ENCODE measurements at places on chromosomes 16 and 17.

DNA sequence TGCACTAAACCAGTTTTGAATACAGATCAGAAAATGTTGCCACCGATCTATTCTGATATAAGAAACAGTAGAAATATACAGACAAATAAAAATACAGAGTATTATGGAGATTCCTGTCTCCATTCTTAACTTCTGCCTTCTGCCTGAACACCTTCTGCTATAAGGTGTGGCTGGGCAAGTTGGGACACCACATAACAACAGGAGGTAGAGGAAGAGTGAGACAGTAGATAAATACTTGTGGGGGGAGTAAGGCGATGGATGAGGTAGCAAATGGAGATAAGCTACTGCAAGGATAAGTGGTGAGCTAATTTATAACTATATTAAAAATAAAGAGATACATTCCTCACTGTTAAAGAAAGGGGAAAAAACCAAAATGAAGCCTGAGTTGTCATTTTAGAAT, 143.7 kb downstream of the CDH8 start:
- DNase-seq: no peak

GRCh38 chr16:79981814-79982213, 381.3 kb upstream of the MAF start:
- no peak for DNase-seq

DNA sequence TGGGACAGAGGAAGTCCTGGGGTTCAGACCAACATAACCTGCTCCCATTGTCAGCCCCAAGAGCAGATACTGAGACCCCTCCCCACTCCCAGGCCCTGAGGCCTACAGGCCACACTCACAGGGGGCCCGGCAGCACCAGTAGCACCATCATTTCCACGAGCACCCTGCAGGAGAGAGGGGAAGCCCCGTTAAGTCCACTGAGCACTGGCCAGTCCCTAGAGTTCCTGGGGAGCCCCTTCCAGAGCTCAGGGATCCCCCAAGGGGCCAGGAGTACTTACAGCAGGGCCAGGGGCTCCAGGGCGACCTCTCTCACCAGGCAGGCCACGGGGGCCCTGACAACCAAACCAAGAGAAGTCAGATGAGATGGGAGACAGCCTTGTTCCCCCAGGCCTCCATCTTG, 5.4 kb downstream of the COL1A1 start:
- no peak for DNase-seq

- no peak for DNase-seq
Observed at GRCh38 chr16:30491744-30492308, 19.3 kb downstream of the ITGAL start.

- no peak for DNase-seq
Observed at GRCh38 chr16:28503470-28504259, 3.0 kb downstream of the IL27 start.

DNA sequence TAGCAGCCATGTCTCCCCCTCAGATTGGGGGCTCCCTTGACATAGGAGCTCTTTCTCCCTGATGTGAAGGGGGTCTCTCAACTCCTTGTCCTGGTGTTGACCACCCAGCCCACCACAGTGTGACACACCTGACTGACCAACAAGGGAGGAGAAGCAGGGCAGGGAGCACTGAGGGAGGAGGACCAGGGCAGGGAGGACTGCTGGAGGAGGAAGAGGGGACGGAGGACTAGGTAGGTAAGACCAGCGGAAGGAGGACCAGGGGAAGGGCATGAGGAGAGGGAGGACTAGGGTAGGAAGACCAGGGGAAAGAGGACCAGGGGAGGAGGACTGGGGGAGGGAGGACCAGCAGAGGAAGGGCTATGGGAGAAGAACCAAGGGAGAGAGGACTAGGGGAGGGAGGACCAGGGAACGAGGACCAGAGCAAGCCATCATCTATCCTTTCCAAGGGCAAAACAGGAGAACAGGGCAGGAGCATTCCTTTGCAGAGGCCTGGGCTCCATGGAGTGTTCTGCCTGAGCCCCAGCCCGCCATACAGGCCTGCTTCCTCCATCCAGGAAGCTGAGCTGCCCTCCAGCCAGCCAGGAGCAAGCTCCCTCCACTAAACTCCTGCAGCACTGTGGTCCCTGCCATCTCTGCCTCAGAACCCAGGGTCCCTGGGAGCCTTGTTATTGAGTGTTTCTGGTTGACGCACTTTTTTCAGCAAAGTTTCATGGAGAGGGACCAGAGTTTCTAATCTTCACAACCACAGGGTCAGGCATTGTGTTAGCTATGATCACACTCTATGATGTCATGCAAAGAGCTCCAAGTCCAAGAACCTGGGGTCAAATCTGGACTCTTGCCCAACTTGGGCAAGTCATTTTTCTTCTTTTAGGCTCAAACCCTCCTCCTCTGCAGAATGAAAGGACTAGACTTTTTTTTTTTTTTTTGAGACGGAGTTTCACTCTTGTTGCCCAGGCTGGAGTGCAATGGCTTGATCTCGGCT, 15.4 kb upstream of the KRT17 start:
- DNase-seq: no peak

GRCh38 chr17:43068570-43069367, 43.7 kb downstream of the RND2 start:
- DNase-seq: no peak

DNA sequence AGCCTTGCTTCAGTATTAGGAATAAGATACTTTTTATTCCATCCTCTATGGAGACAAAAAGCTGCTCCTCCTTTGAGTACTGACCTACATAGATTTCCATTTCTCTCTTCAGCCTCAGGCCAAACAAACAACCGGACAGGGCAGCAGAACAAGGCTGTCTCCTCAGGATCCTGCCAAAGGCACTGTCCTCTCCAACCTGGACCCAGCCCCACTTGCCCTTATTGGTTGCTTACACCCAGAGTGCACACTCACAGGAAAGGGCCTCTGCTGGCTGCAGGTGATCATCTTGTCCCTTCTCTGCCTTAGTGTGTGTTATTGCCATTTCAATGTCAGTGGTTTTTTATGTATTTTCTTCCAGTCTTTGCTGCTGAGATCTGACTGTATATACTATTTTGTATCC, 26.6 kb downstream of the LIG3 start:
- DNase-seq: no peak

DNA sequence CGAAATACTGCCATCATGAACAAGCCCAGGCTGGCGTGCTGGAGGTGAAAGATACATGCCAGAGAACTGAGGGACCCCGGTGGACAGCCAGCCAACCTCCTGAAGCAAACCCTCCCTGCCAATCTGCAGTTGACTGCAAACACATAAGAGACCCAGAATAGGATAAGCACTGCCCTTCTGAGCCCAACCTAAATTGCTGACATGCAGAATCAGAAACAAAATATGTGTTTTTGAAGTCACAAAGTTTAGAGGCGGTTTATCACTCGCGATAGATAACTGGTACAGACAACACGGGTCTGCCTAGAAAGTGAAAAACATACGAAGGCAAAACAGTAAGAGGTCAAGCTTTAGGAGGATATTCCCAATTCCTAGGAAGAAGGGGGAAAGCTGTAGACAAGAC, 14.6 kb downstream of the TOX3 start:
- no peak for DNase-seq

DNA sequence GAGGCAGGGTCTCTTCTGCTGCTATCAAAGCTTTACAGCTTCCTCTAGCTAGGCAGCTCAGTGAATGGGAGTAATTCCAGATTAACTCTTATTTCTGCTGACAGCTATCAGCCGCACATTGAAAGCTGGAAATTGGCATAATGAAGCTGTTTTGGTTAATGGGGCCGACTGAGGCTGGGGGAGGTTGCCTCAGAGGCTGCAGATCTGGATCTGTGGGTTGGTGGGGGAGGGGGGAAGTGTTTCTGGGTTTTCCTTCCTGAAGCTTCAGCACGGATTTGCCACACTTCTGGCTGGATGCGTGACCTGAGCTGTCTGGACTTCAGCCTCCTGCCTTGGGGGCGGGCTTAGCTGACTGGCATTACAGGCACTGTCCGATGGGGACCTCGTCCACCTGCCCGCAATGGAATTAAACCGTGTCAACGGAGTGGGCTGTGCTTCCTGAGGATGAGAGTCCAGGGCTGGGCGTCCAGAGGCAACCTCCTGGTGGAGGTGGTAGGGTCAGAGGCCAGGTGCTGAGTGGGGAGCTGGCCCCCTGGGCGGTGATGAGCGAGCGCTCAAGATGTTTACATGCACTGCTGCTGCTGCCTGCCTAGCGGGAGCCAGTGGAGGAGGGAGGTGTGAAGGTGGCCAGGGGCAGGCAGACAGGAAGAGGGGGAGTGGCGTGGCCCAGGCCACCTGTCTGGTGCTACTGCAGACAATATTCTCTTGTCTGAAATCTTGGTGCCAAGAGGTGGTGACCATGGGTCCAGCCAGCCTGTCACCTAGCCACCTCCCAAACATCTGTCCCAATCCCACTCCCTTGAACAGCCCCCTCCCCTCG, 6.7 kb upstream of the ABCC3 start:
- DNase-seq: no peak

- no peak for DNase-seq
Observed at GRCh38 chr17:3917391-3917931, 1.2 kb upstream of the P2RX1 start.

- DNase-seq: no peak
Observed at GRCh38 chr17:14149751-14150150, 80.4 kb downstream of the COX10 start.

GRCh38 chr16:86521236-86522197, 11.2 kb downstream of the FOXF1 start:
- DNase-seq: no peak

DNA sequence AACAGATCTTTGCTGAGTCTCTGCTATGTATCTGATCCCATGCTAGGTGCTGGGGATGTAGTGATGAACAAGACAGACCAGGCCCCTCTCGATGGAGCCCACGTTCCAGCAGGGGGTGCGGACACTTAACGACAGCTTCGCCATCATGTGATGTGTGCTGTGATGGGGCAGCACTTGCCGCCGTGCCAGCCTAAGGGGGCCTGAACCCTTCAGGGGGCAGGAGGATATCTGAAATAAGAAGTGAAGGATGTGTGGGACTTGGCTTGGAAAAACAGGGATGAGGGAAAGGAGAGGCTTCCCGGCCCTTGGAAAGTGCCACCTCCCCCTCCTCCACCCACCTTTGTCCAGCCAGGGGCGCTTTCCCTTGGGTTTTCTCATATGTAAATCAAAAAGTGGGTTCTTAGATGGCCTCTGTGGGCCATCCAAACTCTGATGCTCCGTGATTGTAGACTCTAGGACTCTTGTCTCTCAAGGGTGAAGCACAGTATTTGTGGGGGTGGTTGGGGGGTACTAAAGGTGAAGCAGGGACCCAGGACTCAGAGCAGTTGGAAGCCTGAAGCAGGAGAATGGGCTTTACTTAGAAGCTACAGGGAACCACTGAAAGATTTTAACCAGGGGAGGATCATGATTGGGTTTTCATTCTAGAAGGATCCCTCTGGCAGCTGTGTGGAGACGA, 4.0 kb upstream of the DLX3 start:
- no peak for DNase-seq

- no peak for DNase-seq
Observed at GRCh38 chr16:81885976-81886586, 107.0 kb downstream of the PLCG2 start.

- no peak for DNase-seq
Observed at GRCh38 chr16:46857368-46857945, 26.5 kb upstream of the C16orf87 start.

- DNase-seq: no peak
Observed at GRCh38 chr17:73598212-73598611, 46.0 kb downstream of the SDK2 start.

- no peak for DNase-seq
Observed at GRCh38 chr16:68309799-68310198, 947 bp downstream of the SLC7A6OS start.

- DNase-seq: peak; percentile 50
Observed at GRCh38 chr17:38861399-38861843, 7.9 kb upstream of the RPL23 start.

- DNase-seq: no peak
Observed at GRCh38 chr16:15607700-15608396, 35.1 kb downstream of the MARF1 start.

DNA sequence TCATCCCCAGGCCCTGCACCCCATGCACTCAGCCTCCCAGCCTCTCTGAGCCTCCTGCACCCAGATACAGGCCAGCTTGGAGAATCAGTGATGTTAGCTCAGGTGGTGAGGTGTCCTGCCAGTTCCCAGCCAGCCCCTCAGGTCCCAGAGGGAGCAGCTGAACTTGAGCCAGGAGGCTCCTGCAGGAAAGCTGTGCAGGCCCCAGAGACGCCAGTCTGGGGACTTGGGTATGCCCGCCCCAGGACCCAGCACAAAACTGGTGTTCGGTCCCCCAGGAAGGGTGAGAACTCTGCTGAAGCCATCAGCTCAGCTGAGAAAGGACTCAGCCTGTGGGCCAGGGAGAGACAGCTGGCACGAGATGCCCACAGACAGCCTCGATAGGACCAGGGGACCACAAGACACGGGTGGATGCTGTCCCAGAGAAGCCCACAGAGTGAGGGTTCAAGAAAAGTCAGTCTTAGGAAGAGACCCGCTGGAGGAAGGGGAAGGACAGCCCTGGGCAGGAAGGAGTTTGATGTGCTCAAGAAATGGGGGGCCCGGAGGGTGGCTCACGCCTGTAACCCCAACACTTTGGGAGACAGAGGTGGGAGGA, 11.0 kb downstream of the ENDOV start:
- DNase-seq: no peak

DNA sequence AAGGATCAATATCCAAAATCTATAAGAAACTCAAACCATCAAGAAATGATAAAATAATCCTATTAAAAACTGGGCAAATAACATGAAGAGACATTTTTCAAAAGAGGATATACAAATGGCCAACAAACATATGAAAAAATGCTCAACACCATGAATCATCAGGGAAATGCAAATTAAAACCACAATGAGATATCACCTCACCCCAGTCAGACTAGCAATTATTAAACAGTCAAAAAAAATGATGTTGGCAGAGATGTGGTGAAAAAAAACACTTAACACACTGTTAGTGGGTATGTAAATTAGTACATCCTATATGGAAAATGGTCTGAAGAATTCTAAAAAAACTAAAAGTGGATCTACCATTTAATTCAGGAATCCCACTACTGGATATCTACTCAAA, 379.0 kb upstream of the SOX9 start:
- DNase-seq: no peak

DNA sequence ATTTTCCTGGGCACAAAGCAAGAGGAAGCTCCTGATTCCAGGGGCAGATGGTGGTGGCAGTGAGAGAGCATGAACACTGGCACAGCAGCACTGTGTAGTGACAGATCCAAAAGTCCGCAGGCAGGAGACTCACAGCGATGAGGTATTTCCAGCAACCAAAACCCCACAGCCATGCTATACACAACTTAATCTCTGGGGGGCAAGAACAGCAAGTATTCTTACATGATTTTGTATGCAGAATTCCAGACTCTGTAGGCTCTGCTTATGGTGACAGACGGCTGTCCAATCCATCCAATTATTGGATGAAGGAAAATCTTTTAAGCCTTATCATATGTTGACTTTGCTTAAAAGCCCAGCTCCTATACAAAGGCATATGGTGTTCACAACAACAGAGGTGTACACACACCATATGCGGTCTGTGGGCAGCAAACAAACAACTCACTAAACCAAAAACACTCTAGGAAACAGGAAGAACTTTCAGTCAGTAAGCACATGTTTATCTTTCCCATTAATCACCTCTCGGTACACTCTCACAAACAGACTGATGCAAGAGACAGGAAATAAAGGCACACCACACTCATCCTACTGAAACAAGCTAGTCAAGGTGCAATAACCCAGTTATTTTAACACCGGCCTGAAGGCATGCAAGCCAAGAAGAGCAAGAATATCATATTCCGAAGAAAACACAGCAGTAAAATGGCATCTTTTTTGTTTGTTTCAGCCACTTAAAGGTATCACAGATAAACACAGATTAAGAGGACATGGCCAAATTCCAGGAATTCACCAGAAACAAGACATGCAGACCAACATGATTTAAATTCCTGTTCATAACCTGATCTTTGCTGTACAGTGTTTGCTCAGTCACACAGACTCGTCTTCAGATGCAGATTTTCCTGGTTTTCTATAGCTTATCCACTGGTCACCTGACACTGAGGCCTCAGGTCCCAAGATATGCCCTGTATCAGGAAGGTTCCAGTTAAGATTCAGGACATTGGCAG, 47.8 kb downstream of the ERN1 start:
- peak; percentile 20 for DNase-seq

All from stimulated activated CD4-positive, alpha-beta T cell treated with anti-CD3 and anti-CD28 coated beads, Interleukin-1b, Interleukin-23, amount 100 ng/mL, for 48 hours (primary cell).